AG04450 (cell line): ENCODE measurements at places on chromosomes 6 and 20.

GRCh38 chr20:20839771-20840170, 127.3 kb upstream of the RALGAPA2 start:
- no peak for DNase-seq

- no peak for DNase-seq
Observed at GRCh38 chr6:35191889-35192288, 21.9 kb upstream of the SCUBE3 start.

DNA sequence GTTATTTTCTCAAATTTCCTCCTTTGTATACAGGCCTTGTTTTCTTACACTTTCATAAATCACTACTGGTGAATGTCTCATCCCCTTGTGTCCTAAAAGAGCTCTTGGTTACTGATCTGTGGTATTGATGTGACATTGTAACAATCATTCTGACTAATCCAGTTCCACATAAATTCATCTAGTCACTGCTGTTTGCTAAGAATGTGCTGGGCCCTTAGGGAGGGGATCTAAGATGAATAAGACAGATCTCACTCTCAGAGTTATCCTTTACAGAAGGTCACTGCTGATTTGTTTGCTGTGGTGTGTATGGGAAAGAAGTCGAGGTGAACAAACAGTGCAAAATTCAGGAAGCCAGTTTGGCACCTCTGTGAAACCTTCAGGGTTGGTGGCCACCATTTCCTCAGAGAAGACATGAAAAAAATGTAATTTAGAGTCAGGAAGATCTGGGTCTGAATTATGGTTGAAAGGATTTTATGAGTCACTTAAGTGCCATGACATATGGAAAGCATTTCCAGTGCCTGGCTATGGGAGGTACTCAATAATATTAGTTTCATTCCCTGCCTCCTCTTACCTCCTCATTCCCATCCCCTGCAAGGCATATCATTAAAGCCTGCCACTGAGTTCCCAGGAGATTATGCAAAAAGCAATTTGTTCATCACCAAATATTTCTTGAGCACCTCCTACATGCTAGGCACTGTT, 121.8 kb downstream of the COL9A1 start:
- no peak for DNase-seq

- no peak for DNase-seq
Observed at GRCh38 chr6:105644691-105645090, 241.8 kb upstream of the PREP start.

- DNase-seq: no peak
Observed at GRCh38 chr6:108662702-108663101, 102.0 kb downstream of the FOXO3 start.
